Motor neuron (in vitro differentiated cells): ENCODE measurements at places on chromosomes 11 and 22. TPM values are rescaled to one million over a fixed set of nuclear protein-coding genes. Genes with fewer than 3 reads are reported as not detected.

The BTG4 gene
- not detected in 2 replicates for total RNA-seq

The OR52I2 gene
- total RNA-seq: 0.23 and 0.28 TPM in 2 replicates

The KRTAP5-2 gene
- total RNA-seq: 0.71 and 1.6 TPM in 2 replicates

The SEPTIN3 gene
- 119 and 129 TPM in 2 replicates for total RNA-seq

The TMEM41B gene
- 30.0 and 30.6 TPM in 2 replicates for total RNA-seq

The CRYBA4 gene
- 0.31 TPM in 1 of 2 replicates, not detected in the other for total RNA-seq

The MYEOV gene
- total RNA-seq: 1.0 and 1.9 TPM in 2 replicates

The PTH gene
- total RNA-seq: not detected in 2 replicates

The CDC42BPG gene
- 0.07 TPM in 1 of 2 replicates, not detected in the other for total RNA-seq

The OR51E2 gene
- 1.3 TPM in 1 of 2 replicates, not detected in the other for total RNA-seq

The ADORA2A gene
- total RNA-seq: 2.2 and 3.0 TPM in 2 replicates

The CASP5 gene
- total RNA-seq: 0.48 TPM in 1 of 2 replicates, not detected in the other

The NLRP10 gene
- 0.45 TPM in 1 of 2 replicates, not detected in the other for total RNA-seq

The NPTXR gene
- total RNA-seq: 0.71 and 0.87 TPM in 2 replicates

The DEUP1 gene
- total RNA-seq: 0.89 TPM in 1 of 2 replicates, not detected in the other

The SPTBN2 gene
- total RNA-seq: 63.6 and 86.0 TPM in 2 replicates

The ELMOD1 gene
- total RNA-seq: 43.1 and 44.4 TPM in 2 replicates

The IFITM5 gene
- total RNA-seq: not detected in 2 replicates
